ENCODE measurements at places on chromosomes 6 and 20.

GRCh38 chr6:77136086-77136485 lies 327.2 kb downstream of the HTR1B start:
- no peak for DNase-seq

GRCh38 chr6:96834070-96834469 lies 3.2 kb downstream of the GPR63 start:
- no peak for DNase-seq

DNA sequence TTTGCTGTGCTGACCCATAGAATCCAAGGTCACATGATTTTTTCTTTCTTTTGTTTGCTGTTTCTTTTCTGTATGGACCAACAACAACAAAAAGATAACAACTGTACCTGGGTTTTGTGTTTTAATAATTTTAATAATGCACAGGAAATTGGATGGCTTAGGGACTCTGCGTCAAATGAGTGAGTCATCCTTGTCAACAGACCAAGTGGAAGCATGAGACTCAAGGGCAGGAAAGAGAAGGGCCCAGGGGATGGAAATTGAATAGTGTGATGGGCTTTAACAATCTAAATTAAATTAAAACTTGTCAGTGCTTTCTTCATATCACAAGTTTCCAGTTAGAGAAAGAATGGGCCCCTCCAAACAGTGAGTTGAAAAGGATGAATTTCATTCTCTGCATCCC lies 413.0 kb downstream of the PREX1 start:
- DNase-seq, result no peak

DNA sequence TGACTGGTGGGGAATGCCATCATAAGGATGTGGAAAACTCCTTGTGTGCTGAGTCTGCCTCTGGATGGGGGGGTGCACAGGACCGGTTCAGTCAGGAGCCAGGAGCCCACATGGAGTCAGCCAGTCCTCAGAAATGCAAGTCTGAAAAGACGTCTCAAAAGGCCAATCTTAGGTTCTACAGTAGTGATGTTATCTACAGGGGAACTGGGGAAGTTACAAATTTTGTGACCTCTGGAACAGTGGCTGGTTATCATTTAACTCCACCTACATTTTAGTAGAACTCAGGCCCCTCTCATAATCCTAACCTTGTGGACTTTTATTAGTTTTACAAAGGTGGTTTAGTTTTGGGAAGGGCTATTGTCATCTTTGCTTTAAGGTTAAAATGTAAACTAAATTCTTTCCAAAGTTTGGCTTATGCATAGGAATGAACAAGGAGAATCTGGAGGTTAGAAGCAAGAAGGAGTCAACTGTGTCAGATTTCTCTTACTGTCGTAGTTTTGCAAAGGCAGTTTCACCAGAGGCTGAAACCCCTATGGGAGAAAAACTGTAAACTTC lies 13.7 kb upstream of the TBC1D22B start:
- DNase-seq, result no peak

- no peak for DNase-seq
Measured at GRCh38 chr6:81696524-81696923, 56.0 kb downstream of the TENT5A start.

GRCh38 chr6:52543262-52543661 lies 33.6 kb downstream of the TRAM2 start:
- no peak for DNase-seq

DNA sequence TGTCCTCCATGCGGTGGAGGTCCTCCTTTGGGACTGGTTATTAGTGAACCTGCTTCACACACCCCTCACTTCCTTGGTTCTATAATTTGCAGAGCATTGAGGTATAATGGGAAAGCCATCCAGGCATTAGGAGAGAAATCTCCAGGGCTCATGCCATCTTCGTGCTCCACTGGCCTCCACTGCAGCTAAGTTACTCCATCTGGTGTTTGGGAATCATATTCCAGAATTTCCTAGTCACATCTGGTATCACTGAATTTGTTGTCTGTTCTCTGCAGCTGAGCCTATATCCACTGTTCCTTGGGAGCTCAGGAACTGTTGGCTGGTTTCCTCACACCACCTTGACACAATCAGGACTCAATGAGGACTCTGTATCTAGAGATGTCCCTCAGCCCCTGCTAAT lies 173.0 kb upstream of the TSHZ2 start:
- no peak for DNase-seq

DNA sequence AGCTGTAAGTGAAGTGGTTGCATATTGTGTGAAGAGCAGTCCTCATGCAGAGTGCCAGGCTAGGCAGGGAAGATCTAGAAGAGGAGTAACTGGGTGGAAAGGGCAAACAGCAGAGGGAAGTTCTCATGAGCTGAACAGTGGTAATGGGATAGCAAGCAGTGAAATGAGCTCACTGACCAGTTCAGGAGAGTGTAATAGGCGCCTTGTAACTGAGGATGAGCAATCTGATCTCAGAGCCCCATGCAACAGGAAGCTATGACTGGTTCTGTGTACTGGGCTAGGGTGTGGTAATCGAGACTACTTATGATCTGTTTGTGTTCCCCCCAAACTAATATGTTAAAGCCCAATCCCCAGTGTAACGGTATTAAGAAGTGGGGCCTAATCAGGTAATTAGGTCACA lies 98.6 kb downstream of the RFX6 start:
- DNase-seq, result no peak

DNA sequence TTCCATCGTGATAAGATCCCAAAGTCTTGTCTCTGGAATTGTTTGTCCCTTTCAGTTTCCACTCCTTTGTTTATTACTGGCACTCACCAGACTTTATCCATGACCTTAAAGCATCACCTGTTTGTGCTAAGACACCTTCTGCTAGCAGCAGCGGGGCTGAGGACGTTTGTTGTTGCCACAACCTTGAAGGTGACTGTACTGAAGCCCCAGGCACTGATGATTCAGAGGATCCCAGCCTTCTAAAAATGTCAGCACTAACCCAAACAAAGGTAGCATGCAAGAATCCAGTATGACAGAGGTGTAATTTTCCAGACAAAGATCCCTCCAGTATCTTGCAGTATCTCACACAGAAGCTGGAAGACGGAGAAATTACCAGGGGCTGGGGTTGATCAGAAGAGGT lies 28.9 kb upstream of the SMIM8 start:
- no peak for DNase-seq

DNA sequence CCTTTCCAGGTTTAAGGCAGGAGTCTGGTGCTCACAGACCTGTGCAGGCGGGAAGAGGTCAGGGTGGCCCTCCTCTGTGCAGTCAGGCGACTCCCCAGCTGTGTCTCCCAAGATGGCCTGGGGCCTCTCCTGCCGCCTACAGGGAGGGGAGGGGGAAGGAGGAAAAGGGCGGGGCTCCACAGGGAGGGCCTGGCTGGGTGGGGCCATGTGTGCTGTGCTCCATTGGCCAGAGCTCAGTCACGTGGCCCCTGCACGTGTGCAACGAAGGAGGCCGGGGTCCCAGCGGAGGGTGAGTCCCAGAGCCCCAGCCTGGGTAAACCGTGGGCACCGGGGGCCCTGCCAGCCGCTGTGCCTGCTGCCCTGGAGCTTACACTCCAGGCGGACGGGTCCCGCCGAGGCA lies 211.6 kb downstream of the ZDHHC14 start:
- no peak for DNase-seq

DNA sequence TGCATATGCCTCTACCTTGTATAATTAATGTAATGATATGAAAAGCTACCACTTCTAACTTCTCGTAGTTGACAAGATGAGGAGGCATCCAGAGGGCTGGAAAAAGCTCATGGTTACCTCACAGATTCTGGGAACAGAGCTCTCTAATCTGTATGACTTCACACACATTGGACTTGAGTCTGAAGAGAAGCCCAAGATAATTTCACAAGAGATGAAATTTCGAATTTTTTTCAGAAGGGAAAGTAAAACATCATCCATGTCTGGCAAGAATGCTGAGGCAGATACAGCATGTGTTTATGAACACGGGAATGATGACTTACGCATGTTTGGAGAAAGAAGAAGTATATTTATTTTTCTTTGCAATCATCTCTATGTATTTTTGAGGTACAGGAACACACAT lies 141.8 kb upstream of the TENT5A start:
- DNase-seq, result no peak

DNA sequence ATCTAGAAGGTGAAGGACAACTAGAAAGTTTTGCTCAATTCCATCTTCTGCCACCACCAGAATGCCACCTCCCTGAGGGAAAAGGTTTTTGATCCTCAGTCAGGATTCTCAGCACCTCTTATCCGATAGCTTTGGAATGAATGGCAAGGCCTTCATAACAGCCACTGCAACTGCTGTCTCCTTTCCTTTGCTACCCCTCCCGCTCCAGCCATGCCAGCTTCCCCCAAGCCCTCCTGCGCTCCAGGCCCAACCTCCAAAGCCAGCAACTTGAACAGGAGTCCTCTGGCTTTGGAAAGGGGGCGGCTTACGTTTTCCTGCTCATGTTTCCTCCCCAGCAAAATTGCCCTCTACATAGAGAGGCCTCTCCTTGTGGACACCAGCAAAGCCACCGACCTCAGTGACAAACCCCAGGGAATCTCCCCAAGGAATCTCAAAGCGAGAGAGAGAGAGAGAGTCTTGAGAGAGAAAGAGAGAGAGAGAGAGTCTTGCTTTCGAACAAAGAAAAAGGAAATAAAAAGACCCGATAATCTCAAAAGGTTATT lies 420 bp upstream of the BTN2A1 start:
- no peak for DNase-seq

- DNase-seq, result no peak
Measured at GRCh38 chr20:49882171-49882970, 33.0 kb downstream of the SPATA2 start.

DNA sequence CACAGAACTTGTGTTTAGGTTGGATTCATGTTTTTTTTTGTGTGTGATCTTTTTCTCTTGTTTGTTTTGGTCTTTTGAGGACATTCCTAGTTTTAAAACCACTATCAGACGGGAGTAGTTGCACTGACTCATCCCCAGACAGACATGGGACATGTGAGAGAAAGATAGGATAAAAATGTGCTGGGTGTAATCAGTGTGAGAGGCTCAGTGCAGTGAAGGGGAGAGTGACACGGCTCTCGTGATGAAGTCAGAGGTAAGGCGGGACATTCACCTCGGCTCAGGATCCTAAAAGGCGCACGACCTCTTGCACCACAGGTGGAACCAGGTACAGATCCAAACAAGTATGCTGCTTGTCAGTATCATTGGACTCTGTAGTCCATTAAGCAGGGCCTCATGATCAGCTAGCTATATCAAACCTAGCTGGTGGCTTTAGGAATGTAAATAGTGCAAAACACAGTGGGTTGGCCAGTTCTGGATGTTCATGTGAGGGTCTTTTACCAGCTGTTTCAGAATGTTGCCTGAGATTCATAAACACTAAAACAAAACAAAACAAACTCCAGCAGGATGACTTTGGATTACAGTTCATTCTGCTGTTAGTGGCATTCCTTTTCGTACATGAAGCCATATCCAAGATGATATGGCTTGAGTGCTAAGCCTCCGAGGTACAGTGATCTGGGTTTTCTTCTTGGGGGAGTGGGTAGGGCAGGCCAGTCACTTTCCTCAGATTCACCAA lies 18.0 kb downstream of the FOXO3 start:
- no peak for DNase-seq

DNA sequence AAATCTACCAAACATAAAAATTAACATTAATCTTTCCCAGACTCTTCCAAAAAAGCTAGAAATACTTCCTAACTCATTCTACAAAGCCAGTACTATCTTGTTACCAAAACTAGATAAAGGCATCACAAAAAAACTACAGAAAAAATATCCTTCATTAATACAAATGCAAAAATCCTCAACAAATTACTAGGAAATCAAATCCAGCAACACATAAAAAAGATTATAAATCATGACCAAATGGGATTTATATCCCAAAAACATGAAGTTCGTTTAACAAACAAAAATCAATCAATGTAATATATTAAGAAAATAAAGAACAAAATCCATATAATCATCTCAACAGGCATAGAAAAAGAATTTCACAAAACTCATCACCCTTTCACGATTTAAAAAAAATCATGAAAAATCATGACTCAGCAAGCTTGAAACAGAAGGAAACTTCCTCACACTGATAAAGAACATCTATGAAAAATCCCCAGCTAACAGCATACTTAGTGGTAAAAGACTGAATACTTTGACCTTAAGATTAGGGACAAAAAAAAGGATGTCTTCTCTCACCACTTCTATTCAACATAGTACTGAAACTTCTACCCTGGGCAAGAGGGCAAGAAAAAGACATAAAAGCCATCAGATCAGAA lies 43.2 kb downstream of the RANBP9 start:
- DNase-seq, result no peak

DNA sequence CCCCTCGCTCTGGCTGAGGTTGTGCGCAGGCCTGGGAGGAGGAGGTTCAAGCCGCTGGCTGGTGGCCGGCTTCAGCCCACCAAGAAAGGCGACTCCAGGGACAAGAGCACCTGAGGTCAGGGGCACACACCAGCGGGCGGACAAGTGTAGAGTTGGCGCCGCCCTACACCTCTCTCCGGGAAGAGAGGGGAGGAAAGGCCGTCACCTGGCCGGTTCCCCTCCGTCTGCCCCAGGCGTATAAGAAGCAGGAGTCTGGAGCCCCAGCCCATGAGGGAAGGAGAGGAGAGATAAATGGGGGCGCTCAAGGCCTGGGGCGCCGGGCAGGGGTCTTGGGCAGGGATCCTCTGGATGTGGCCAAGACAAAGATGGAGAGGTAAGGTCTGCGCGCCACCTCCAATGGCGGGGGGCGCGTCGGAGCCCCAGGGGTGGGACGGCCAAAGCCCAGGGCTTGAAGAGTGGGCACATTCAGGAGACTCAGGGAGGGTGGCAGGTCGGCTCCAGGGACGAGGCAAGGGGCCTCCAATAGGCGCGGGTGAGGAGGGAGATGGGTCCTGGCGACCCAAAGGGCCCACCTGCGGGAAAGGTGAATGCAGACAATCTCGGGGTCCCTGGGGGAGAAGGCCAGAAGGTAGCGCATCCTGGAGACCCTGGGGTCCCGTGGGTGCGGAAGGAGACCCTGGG lies 826 bp downstream of the RIMS4 start:
- no peak for DNase-seq

DNA sequence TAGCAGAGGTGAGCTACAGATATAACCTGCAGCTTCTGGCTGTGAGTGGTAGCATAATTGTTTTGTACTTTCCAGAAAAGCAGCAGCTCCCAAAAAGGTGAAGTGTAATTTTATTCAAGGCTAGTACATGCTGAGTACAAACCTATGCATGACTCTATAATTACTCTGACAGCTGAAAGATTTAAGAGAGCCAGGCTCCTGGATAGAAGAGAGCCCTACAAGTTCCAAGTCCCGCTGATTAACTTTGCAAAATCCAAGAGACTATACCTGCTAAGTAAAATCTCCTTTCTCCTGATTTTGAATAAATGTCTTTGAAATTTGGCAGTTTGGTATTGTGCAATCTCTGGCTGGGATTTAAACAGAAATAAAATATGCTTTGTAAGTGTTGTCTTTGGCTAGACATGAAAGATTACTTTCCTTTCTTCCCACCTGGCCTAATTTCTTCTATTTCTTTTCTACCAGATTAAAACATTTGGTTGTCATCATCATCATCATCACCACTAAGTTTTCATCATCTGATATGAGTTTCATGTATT lies 79.5 kb downstream of the CTNNBL1 start:
- DNase-seq, result no peak

All from stimulated activated CD4-positive, alpha-beta T cell treated with anti-CD3 and anti-CD28 coated beads, TNF-alpha, amount 100 ng/mL, for 4 hours (primary cell).